Right renal cortex interstitium (tissue), 3 donors: ENCODE measurements at places on chromosomes 16 and 17. TPM values are rescaled to one million over a fixed set of nuclear protein-coding genes. Genes with fewer than 3 reads are reported as not detected.

CLEC3A gene
- not detected for polyA plus RNA-seq

CORO6 gene
- polyA plus RNA-seq = 2.2 TPM

KIF2B gene
- not detected for polyA plus RNA-seq

SPNS3 gene
- polyA plus RNA-seq = 1.9 TPM

FBXW10 gene
- polyA plus RNA-seq = 0.74 TPM

GCGR gene
- polyA plus RNA-seq = 8.3 TPM

KRTAP4-3 gene
- polyA plus RNA-seq = not detected

EPOP gene
- 1.4 TPM for polyA plus RNA-seq

ADAMTS18 gene
- polyA plus RNA-seq = 4.0 TPM

DCTN5 gene
- polyA plus RNA-seq = 77.3 TPM

SPNS2 gene
- polyA plus RNA-seq = 41.5 TPM

MYH13 gene
- 0.12 TPM for polyA plus RNA-seq

SRL gene
- 1.2 TPM for polyA plus RNA-seq

ARHGAP44 gene
- polyA plus RNA-seq = 7.2 TPM

TEKT1 gene
- 0.93 TPM for polyA plus RNA-seq

HS3ST4 gene
- 0.42 TPM for polyA plus RNA-seq

C16orf89 gene
- 3.4 TPM for polyA plus RNA-seq

PIRT gene
- not detected for polyA plus RNA-seq

BICDL2 gene
- 1.1 TPM for polyA plus RNA-seq

PPP1R27 gene
- polyA plus RNA-seq = 0.26 TPM

KRTAP1-5 gene
- polyA plus RNA-seq = not detected

CLEC19A gene
- polyA plus RNA-seq = not detected

CYGB gene
- polyA plus RNA-seq = 9.2 TPM

SLC4A1 gene
- 13.4 TPM for polyA plus RNA-seq

AOC2 gene
- polyA plus RNA-seq = 0.80 TPM

ZFPM1 gene
- 2.2 TPM for polyA plus RNA-seq

CLDN7 gene
- 37.3 TPM for polyA plus RNA-seq

TBC1D3C gene
- polyA plus RNA-seq = not detected

HOXB9 gene
- polyA plus RNA-seq = 51.5 TPM
